ENCODE measurements at places on chromosomes 4 and X. TPM values are rescaled to one million over a fixed set of nuclear protein-coding genes. Genes with fewer than 3 reads are reported as not detected.

The SCRG1 gene
- polyA plus RNA-seq: 14.9 TPM

The ANAPC4 gene
- polyA plus RNA-seq: 25.3 TPM

The CHST7 gene
- 9.4 TPM for polyA plus RNA-seq

The ADAM29 gene
- not detected for polyA plus RNA-seq

The ANXA3 gene
- 54.0 TPM for polyA plus RNA-seq

The FGFR3 gene
- polyA plus RNA-seq: 2.4 TPM

The PTPN13 gene
- 10.2 TPM for polyA plus RNA-seq

The UGT2B10 gene
- polyA plus RNA-seq: not detected

The NOP14 gene
- 8.5 TPM for polyA plus RNA-seq

The USP17L28 gene
- polyA plus RNA-seq: not detected

The NPNT gene
- polyA plus RNA-seq: 47.1 TPM

GRCh38 chr4:137635108-137635507 lies 102.8 kb upstream of the PCDH18 start:
- H3K4me3 ChIP-seq: no peak overlapping the region
- no peaks in the 10 kb centered on the region for H3K27me3 ChIP-seq
- H3K27ac ChIP-seq: no peak overlapping the region
- DNase-seq: no peak

DNA sequence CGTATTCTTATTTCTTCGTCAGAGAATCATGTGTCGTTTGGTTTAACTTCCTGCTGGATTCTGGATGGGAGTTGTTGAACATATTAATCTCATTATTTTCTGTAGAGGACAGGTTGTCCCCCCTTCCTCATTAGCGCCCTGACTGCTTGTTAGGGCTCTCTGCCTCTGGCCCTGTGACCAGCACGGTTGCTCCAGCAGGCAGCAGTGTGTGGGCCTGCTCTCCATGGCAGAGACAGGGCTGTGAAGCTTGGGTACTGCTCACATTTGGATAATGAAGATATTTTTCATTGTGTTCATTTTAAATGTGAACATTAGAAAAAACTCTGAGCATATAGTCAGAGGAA lies 102.7 kb downstream of the KLHL8 start:
- H3K4me1 ChIP-seq: no peaks in the 10 kb centered on the region
- H3K27ac ChIP-seq: no peak overlapping the region
- no peaks in the 10 kb centered on the region for H3K27me3 ChIP-seq
- no peaks in the 10 kb centered on the region for H3K36me3 ChIP-seq
- no peak overlapping the region for H3K4me3 ChIP-seq
- DNase-seq: no peak

GRCh38 chr4:17153572-17153971 lies 255.1 kb upstream of the LDB2 start:
- H3K4me3 ChIP-seq: no peak overlapping the region
- no peaks in the 10 kb centered on the region for H3K36me3 ChIP-seq
- no peaks in the 10 kb centered on the region for H3K27me3 ChIP-seq

DNA sequence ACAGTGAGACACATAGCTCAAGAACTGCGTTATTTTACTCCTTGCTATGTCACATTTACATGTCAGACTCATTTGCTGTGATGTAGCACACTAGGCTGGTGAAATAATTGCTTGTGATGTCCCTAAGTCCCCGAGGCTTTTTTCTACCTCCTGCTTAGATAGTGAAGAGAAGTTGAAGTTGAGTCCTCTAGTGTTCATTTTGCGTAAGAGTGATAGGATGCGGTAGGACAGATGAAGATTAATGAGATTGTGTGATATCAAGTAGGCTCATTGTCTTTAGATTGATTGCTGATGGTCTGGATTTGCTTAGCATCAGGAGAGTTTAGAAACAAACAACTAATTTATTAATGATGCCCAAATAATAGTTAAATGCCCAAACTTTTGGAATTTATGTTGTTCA lies 173.6 kb upstream of the NUDT6 start:
- no peaks in the 10 kb centered on the region for H3K4me1 ChIP-seq
- H3K4me3 ChIP-seq: no peak overlapping the region
- no peaks in the 10 kb centered on the region for H3K27me3 ChIP-seq
- peaks cover under 1% of the 10 kb centered on the region for H3K36me3 ChIP-seq
- no peak overlapping the region for H3K27ac ChIP-seq

- peaks cover 9% of the 10 kb centered on the region for H3K36me3 ChIP-seq
- no peaks in the 10 kb centered on the region for H3K4me1 ChIP-seq
- H3K4me3 ChIP-seq: no peak overlapping the region
- H3K27ac ChIP-seq: no peak overlapping the region
- peak; percentile 89 for DNase-seq
Observed at GRCh38 chr4:1209821-1210220, 37.4 kb upstream of the SPON2 start.

GRCh38 chr4:17448689-17449088 lies 63.2 kb downstream of the QDPR start:
- no peaks in the 10 kb centered on the region for H3K27me3 ChIP-seq
- no peak overlapping the region for H3K4me3 ChIP-seq
- no peak for DNase-seq
- no peaks in the 10 kb centered on the region for H3K36me3 ChIP-seq
- no peak overlapping the region for H3K27ac ChIP-seq

GRCh38 chr4:103757631-103758030 lies 37.8 kb upstream of the TACR3 start:
- H3K4me3 ChIP-seq: no peak overlapping the region
- H3K36me3 ChIP-seq: no peaks in the 10 kb centered on the region
- H3K27me3 ChIP-seq: no peaks in the 10 kb centered on the region
- no peaks in the 10 kb centered on the region for H3K4me1 ChIP-seq

- no peaks in the 10 kb centered on the region for H3K27me3 ChIP-seq
- H3K36me3 ChIP-seq: no peaks in the 10 kb centered on the region
- no peak overlapping the region for H3K27ac ChIP-seq
Observed at GRCh38 chr4:181687116-181687515, 556.1 kb upstream of the TENM3 start.

DNA sequence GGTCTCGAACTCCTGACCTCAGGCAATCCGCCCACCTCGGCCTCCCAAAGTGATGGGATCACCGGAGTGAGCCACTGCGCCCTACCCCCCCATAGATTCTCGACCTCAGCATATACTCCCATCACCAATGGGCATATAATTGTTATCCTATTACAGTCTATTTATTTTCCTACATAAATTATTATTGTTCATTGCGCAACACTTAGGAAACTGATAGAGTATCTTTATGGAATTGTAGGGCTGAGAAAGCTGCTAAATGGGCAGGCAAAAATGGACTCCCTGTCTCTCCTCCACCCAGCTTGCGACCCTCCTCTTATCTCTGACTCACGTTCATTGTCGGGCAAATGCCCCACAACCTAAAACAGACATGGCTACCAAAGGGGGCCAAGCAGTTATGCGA lies 1.0 kb downstream of the ERVMER34-1 start:
- no peak overlapping the region for H3K4me3 ChIP-seq
- H3K4me1 ChIP-seq: no peaks in the 10 kb centered on the region
- H3K36me3 ChIP-seq: no peaks in the 10 kb centered on the region
- no peak overlapping the region for H3K27ac ChIP-seq
- H3K27me3 ChIP-seq: no peaks in the 10 kb centered on the region

GRCh38 chrX:74536152-74536831 lies 78.1 kb downstream of the RLIM start:
- H3K27me3 ChIP-seq: no peaks in the 10 kb centered on the region
- H3K4me1 ChIP-seq: no peaks in the 10 kb centered on the region
- H3K4me3 ChIP-seq: peak overlapping the region; percentile 49
- peak; percentile 94 for DNase-seq
- H3K27ac ChIP-seq: peak overlapping the region; percentile 83
- H3K36me3 ChIP-seq: no peaks in the 10 kb centered on the region

- H3K4me1 ChIP-seq: no peaks in the 10 kb centered on the region
- no peak overlapping the region for H3K27ac ChIP-seq
- no peak for DNase-seq
- H3K36me3 ChIP-seq: no peaks in the 10 kb centered on the region
- H3K27me3 ChIP-seq: no peaks in the 10 kb centered on the region
Observed at GRCh38 chr4:99853999-99854398, 37.4 kb downstream of the DAPP1 start.

DNA sequence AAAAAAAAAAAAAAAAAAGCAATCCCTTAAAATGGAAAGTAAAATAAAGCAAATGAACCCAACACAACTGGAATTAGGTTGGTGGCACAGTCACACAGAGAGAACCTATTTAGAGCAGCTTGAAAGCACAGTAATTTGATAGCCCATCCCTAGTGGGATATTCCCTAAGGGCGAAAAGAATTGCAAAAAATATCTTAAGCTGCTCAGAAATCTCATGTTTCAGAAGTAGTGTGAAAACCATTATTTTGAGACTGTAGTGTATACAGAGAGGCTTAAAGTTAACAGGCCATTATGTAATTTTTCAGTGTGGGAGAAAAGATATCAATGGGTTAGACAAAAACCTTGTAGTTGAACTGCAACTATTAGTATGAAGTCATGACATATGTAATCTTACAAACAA lies 40.0 kb upstream of the DHX15 start:
- no peak overlapping the region for H3K27ac ChIP-seq
- H3K27me3 ChIP-seq: no peaks in the 10 kb centered on the region
- no peaks in the 10 kb centered on the region for H3K36me3 ChIP-seq
- DNase-seq: no peak
- no peaks in the 10 kb centered on the region for H3K4me1 ChIP-seq

DNA sequence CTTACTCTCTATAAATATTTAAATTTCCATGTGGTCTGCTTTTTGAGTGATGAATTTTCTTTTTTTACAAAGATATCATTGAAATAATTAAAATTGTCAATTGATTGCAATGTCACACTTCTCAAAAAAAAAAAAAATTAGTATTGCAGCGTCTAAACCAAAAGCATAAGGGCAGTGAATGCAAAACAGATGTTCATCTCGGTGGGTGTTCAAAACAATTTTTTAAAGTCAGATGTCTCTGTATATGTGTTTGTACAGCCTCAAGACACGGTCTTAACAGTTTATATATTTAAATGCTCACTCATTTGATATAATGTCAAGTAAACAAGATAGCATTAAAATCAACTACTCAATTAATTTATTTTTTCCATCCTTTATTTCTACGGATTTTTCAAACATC lies 52.3 kb downstream of the PALLD start:
- H3K4me1 ChIP-seq: no peaks in the 10 kb centered on the region
- H3K27ac ChIP-seq: no peak overlapping the region
- no peak overlapping the region for H3K4me3 ChIP-seq
- no peaks in the 10 kb centered on the region for H3K27me3 ChIP-seq
- DNase-seq: no peak

DNA sequence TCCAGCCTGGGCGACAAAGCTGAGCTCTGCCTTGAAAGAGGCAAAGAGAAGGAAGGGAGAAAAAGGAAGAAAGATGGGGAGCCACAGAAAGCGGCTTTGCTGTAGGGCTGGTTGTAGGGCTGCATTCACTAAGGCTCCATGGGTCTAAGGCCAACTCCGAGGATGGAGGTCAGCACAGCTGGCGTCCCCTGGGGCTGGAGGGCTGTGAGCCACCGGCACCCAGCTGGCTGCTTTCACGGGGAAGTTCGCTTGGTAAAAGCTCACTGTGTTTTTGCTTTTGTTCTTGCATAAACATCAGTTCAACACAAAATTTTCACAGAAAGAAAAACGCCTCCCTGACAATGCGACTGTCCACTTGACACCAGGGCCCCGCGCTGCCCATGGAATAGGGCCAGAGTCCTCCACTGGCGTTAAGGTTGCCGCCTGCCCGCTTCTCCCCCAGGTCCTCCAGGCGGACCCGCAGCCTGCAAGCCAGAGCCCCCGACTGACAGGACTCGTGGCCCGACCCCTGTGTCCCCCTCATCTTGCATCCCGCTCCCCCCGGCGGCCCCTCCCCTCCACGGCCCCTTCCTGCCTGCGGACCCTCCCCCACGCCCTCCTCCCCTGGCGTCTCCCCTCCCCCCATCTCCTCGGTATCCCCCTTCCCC lies 1.1 kb downstream of the RNF212 start:
- H3K27me3 ChIP-seq: peaks cover 3% of the 10 kb centered on the region
- H3K36me3 ChIP-seq: no peaks in the 10 kb centered on the region

GRCh38 chrX:1178580-1179057 lies 33.8 kb downstream of the CRLF2 start:
- no peak for DNase-seq
- H3K36me3 ChIP-seq: no peaks in the 10 kb centered on the region
- no peaks in the 10 kb centered on the region for H3K4me1 ChIP-seq
- H3K4me3 ChIP-seq: no peak overlapping the region

- H3K27me3 ChIP-seq: no peaks in the 10 kb centered on the region
- peaks cover 3% of the 10 kb centered on the region for H3K4me1 ChIP-seq
- H3K27ac ChIP-seq: peak overlapping the region; percentile 52
- peak; percentile 86 for DNase-seq
- peak overlapping the region; percentile 69 for H3K4me3 ChIP-seq
- no peaks in the 10 kb centered on the region for H3K36me3 ChIP-seq
Observed at GRCh38 chr4:141132709-141133145, 542 bp downstream of the RNF150 start.

- H3K36me3 ChIP-seq: peaks cover 2% of the 10 kb centered on the region
- DNase-seq: no peak
- H3K4me1 ChIP-seq: peaks cover 4% of the 10 kb centered on the region
Observed at GRCh38 chr4:139718833-139719232, 53.2 kb downstream of the MGST2 start.

DNA sequence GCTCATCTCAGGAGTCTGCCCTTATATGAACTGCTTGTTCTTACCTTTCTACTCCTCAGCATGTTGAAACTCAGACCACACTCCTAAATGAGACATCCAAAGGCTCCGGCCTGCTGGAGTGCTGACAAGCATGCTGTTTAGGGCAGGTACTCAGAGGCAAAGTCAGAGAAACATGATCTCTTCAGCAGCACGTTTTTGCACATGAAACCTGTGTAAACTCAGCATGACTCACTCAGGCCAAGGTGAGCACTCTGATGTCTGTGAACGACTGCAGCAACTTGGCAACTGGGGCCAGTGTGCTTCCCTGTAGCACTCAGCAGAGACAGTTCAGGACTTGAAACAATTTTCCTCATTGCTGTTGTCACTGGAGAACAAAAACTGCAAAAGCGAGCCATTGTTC lies 109.6 kb downstream of the PACRGL start:
- no peaks in the 10 kb centered on the region for H3K4me1 ChIP-seq
- H3K27me3 ChIP-seq: no peaks in the 10 kb centered on the region
- no peaks in the 10 kb centered on the region for H3K36me3 ChIP-seq
- no peak overlapping the region for H3K4me3 ChIP-seq
- no peak overlapping the region for H3K27ac ChIP-seq

- DNase-seq: no peak
- no peaks in the 10 kb centered on the region for H3K36me3 ChIP-seq
- no peaks in the 10 kb centered on the region for H3K4me1 ChIP-seq
- H3K4me3 ChIP-seq: no peak overlapping the region
Observed at GRCh38 chr4:122798101-122798500, 28.5 kb upstream of the FGF2 start.

DNA sequence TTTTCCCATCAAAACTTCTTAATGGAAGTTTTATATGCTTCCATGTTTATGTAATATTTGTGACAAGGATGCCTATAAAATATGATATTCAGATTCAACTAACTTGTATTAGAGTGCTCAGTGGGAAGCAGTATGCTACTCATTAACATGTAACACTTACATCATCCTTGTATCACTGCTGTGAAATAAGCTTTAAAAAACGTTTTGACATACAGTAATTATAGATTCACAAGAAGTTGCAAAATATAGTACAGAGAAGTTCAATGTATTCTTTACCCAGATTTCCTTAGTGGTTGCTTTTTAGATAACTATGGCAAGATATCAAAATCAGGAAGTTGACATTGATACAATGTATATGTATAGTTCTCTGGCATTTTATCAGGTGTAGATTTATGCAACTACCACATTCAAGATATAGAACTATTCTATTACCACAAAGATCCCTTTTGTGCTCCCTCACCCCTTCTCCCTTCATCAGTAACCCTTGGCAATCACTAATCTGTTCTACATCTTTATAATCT lies 56.3 kb downstream of the DTHD1 start:
- H3K4me3 ChIP-seq: no peak overlapping the region
- no peak overlapping the region for H3K27ac ChIP-seq
- peaks cover 2% of the 10 kb centered on the region for H3K27me3 ChIP-seq
